ENCODE measurements at places on chromosomes 6 and 20. TPM values are rescaled to one million over a fixed set of nuclear protein-coding genes. Genes with fewer than 3 reads are reported as not detected.

Gene PHACTR3
- not detected for total RNA-seq

Gene LTB
- not detected for total RNA-seq

Gene NKAIN2
- total RNA-seq: 3.7 TPM

Gene PRDM13
- total RNA-seq: 1.6 TPM

- no peak for DNase-seq
Measured at GRCh38 chr20:38166703-38167233, 1.7 kb upstream of the TGM2 start.

DNA sequence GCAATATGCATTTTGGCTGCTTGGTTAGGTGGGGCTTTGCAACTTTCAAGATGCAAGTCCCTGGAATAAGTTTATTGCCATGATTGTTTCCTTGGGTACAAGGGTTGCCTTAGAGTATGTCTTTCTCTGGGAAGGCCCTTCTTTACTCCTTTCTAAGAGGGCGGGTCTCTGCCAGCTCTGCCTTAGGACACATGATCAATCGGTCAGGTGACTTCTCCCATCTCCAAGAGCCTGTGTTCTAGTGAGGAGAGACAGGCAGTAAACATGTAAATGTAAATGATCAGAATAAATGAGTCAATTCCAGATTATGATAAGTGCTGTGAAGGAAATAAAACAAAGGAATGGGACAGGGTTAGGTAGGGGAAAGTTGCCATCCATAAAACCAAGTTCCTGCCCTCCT is 43.2 kb upstream of the BCAS1 start:
- DNase-seq: no peak

DNA sequence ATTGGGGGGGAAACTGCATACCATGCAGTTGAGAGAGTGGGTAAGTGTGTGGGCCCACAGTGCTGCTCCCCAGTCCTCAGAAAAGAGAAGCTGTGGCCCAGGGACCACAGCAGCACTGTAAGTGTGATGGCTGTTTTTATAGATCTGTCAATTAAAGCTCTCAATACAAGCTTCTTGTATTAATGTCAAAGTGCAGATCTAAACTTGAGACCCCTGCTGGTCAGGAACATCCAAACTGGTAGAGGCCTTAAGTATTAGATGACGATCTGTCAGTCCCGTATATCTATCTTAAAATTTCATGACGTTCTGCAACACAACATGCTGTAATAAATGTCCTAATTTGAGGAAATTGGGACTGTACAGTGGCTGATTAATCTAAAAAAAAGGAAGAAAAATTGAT is 74.8 kb downstream of the TULP4 start:
- DNase-seq: no peak

GRCh38 chr6:146420255-146420654 is 123.4 kb upstream of the RAB32 start:
- DNase-seq: no peak

DNA sequence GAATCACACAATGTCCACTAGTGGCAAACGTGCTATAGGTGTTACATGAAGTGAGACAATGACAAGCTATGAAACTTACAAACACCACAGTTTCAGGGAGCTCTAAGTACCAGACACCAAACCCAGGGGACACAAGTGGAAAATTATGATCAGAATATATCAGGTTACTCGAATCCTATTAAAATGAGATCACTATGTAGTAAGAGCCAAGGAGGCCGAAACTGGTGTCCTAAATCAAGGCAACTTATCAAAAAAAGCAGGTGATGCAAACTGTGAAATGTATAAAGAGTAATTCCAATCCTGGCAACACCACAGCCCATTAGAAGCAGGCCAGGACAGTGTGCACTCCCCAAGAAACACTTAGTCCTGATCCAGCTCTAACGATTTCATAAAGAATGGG is 100.3 kb downstream of the ARHGAP18 start:
- no peak for DNase-seq

GRCh38 chr6:168034537-168034936 is 37.1 kb downstream of the KIF25 start:
- DNase-seq: no peak

DNA sequence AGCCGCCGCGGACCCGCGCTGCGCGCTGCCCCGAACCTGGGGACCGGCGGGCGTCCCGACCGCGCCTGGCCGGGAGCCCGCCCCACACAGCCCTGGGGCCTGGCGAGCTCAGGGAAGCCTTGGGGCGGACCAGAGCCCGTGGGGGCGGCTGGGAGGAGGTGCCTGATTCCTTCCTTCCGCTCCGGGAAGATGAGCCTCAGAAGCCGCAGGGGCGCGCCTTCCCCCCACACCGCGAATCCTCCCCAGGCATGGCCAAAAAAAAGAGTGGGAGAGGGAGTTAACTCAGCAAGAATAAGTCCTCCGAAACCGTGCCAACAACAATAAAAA is at the start of gene CBLN4:
Gene CBLN4 (minus strand): TSS at position 131 of the 327 bp plus-strand sequence. CDS start 1,348 bp downstream, outside the sequence.
- DNase-seq: no peak

DNA sequence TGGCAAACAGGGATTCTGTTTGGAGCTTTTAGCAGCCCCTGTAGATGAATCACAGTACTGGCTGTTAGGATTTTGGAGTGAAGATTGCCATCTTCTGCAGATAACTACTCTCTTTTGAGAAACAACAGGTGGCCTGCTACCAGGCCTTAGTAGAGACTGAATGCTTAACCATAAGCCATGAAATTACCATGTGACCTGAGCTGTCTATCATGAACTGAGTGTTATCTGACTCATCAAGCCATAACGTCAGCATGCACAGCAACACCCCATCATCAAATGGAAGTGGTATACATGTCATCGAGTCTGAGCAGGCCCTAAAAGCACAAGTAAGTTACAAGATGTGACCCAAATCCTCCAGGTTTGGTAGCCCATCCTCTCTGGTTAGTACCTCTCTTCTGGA is 132.6 kb downstream of the GPR63 start:
- DNase-seq: no peak

DNA sequence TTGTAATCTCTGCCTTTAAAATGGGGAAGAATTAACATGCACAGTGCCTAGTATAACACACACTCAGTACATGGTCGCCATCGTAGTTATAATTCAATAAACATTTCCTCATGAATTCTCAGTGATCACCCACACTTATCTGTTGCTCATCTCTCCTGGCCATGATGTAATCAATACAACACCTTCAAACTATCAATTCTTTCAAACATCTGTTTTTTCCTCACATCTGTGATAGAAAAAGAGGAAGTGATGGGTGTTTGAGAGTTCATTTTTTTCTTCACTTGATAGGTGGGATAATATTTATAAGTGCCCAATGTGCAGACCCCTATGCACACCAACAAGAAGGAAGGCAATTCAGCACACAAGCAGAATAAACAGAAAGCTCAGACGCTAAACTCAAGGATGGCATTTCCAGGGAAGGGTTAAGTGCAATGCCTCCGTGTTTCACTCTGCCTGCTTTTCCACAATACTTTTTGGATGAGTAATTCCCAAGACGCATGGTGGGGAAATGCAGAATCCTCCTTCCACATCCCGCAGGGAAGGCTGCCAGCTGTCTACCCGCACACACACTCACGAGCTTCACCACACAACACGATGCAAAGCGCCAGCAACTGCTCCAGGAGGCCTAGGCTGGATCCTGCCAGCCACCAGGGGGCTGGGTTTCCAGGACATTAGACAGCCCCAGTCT is 100.3 kb downstream of the GMPR start:
- DNase-seq: peak; percentile 17

- no peak for DNase-seq
Measured at GRCh38 chr6:5373430-5373829, 112.1 kb downstream of the FARS2 start.

DNA sequence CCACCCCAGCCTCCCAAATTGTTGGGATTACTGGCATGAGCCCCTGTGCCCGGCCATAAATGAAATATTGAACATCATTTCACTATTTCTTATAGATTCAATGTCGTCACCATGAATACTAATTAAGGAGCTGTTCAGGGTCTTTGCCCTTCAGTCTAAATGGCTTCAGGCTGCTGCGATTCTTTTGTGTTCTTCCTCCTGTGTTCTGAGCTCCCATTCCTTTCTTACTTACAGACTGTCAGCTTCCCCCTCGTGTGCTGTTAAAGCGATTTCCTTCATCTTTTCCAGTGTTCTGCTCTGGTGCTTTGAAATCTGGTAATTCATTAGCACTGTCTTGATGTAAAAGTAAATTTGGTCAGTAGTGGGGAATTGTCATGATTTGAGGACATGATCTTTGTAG is 63.3 kb upstream of the PRDM1 start:
- no peak for DNase-seq

GRCh38 chr20:62088258-62089127 is 22.8 kb upstream of the TAF4 start:
- peak; percentile 97 for DNase-seq

DNA sequence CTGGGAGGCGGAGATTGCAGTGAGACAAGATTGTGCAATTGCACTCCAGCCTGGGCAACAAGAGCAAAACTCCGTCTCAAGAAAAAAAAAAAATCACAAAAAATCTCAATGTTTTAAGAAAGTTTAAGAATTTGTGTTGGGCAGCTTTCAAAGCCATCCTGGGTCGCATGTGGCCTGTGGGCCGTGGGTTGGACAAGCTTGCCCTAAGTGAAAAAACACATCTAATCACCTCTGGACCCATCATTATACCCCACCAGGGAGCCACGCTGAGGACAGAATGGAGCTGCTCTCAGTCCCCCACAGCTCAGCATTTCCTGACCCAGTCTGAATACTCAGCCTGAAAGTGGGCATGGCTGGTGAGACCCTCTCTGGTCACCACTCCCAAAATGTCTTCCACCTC is 129.3 kb downstream of the PRND start:
- DNase-seq: no peak

DNA sequence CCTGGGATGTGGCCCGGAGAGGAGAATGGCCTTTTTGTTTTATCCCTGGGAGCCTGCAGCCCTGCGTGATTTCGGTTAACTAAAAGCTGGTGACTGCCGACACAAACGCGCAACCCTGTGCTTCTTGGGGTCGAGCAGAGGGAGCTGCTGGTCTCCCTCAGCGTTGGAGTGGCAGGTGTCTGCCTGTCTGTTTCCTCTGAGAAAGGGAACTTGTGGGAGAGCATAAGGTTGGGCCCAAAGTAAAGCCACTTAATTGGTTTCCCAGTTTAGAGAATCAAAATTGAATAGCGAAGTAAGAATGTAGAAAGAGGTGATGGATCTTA is 500 bp downstream of the LTV1 start:
- DNase-seq: no peak

- no peak for DNase-seq
Measured at GRCh38 chr6:144334150-144334708, 49.1 kb downstream of the UTRN start.
